ENCODE measurements at places on chromosomes 12 and 14. TPM values are rescaled to one million over a fixed set of nuclear protein-coding genes. Genes with fewer than 3 reads are reported as not detected.

The LRRC9 gene
- total RNA-seq, result 0.24 TPM

DNA sequence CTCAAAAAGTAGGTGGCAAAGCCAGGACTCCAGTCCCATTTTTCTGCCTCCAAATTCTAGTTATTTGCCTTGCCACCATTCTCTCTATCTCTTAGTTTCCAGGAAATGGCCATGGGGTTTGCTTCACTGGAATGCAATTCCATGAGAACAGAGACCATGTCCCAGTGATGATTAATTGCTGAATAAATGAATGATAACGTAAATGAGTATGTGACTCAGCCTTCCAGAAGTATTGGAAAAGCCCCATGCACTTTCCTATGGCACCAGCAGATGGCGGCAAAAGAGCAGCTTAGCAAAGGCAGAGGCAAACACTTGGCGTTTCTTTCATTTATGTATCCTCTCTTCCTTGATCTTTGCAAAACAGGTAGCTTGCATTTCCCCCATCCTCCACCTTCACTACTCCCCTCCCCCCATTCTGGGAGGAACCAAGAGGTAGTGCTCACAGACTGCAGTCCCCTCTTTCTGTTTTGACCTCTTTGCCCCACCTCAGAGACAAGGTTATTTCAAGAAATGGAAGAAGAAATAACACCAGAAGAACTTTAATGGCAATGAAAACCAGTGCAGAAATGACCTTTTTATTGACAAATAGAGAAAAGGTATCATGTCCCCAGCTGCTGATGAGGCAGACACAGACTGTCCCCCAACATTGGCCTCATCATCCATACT, 21.3 kb downstream of the TBX3 start:
- no peak for DNase-seq

The CCND2 gene
- 478 TPM for total RNA-seq

DNA sequence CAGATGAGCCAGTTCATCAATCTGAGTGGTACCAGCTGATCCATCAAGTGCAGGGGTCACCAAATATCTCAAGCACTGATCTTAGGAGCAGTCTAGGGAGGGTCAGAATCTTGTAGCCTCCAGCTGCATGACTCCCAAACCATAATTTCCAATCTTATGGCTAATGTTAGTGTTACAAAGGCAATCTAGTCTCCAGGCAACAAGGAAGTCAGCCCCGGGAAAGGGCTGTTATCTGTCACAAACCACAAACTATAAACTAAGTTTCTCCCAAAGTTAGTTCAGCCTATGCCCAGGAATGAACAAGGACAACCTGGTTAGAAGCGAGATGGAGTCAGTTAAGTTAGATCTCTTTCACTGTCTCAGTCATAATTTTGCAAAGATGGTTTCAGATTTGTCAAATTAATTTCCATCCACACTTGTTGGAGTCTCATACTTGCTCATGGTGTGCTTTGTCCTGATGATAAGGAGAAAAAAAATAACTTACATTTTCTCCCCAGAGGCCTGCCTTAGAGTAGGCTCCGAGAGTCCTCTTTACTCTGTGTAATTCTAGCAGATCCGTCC, 3.9 kb upstream of the ABHD4 start:
- DNase-seq, result no peak

DNA sequence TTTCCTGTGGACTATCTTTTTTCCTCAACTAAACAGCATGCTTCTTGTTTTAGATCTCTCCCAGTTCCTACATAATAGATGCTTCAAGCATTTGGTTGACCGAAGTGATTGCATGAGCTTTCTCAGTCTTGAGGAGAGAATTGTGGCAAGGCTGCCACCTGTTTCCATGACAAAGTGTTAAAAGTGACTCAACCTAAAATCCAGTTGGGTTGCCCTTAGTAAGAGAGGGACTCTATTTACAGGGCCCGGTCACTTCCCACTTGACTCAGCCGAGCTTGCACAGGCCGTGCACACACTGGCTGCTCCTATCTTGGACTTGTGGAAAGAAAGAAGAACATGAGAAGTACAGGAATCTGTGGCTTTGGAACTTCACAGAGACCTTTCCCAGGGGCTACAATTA, 2.1 kb upstream of the B4GALNT3 start:
- DNase-seq, result no peak

The KCNK10 gene
- total RNA-seq, result not detected

DNA sequence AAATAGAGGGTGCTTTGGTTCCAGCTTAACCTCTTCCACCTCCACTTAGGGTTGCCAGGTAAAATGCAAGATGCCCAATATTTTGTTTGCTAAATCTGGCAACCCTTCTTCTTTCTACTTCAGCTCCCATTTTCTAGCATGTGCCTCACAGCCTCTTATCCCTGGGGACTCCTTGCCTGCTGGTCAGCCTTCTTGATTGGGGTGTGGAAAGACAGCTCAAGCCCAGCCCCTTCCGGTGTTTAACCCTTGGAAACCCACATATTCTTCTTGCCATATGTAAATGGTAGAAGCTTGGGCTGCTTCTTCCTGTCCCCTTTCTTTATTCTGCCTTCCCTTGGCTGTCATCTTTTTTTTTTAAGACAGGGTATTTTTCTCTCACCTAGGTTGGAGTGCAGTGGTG, 5.7 kb downstream of the SPIC start:
- DNase-seq, result no peak

DNA sequence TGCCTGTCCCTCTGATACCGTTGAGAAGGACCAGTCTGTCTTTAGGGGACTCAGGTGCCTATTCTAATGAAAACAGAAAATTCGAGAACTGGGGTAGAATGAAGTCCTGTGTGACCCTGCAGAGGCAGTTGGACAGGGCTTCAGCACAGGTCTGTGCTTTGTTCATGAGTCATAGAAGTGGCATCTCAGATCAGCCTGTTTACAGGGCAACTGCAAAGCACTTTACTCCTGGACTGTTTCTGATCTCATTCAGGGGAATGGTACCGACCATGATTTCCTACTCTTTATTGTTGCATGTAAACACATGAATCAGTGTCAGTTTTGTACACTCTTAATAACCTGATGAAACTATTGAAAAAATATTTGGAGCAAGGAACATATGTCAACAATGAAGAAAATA, 1517.0 kb downstream of the AACS start:
- no peak for DNase-seq

GRCh38 chr12:118034429-118035189, 18.1 kb downstream of the RFC5 start:
- no peak for DNase-seq

The TSPAN11 gene
- total RNA-seq, result 1.9 TPM

The PLCZ1 gene
- total RNA-seq, result not detected

DNA sequence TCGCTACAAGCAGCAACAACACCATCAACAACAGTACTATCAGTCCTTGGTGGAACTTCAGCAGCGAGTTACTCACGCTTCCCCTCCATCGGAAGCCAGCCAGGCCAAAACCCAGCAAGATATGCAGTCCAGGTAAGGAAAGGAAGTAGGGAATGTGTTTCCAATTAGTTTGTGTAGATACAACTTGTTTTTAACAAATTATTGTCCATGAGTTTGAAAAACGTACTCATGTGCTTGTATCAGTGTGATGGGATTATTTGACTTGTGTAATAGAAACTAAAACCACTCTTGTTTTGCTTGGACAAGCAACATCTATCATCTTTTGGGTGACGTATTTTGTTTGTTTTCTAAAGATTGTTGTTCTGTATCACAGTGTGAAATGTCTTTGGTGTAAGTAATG, 137.9 kb downstream of the NAV3 start:
- DNase-seq, result no peak

DNA sequence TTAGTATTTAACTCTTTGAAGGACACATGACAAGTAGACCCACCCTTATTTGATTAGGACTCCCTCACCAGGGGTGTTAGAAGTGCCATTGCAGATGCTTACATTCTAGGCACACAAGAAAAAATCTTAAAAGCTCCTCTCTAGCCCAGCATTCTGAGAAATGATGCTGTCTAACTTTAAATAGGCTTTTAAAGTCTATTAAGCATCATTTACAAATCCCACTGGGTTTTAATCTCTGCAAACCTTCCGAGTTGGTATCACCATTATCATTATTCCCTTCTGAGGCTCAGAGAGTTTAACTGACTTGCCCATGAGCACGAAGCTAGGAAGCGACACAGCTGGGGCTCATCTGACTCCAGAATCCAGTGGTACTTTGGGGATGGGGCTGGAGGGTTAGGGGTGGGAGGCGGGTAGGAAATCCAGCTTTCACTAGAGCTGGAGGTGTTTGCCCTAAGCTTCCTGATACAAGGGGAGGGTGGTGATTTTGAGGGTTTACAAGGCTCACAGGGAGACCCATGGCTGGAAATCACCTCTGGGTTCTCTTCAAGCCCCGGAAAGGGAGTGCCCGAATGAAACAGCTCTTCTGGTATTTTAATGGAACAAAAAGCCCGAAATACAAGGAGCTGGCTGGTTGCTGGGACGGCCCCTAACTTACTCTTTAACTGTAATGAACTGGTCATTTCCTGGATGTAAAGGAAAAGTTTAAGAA, 109.2 kb upstream of the FUT8 start:
- no peak for DNase-seq

The ASPG gene
- total RNA-seq, result 4.4 TPM

The COPS7A gene
- total RNA-seq, result 64.7 TPM

DNA sequence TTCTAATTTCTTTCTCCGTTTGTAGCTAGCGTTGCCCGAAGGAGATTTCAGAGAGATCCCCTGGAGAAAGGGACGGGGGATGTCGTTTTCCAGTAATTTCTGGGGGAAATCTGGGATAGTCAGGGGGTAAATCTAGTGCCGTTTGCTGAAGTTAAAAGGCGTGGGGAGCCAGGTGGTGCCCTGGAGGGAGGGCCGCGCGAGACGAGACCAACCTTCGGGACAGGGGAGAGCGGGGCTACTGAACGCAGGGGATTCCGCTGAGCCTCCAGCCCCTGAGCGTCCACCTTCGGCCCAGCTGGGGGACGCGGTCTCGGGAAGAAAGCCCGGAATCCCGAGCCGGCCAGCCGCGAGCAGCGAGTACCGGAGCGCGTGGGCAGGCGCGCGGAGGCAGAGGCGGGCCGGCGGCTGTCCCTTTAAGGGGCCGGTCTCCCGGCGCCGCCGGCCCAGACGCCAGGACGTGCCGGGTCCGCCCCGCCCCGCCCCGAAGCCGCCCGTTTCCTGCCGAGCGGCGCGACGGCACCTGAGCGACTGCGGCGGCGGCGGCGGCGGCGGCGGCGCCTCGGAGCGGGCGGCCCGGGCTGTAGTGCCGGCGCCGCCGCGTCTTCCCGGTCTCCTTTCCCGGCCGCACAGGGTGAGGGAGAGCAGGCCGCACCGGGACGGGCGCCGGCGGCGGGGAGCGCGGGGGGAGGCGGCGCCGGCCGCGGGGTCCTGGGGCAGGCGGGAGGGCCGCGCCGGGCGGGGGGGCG, at the start of gene KTN1:
Gene KTN1, plus strand, starts transcription at position 484 of the 746 bp plus-strand sequence. CDS start 31,842 bp downstream, outside the sequence.
- DNase-seq, result peak; percentile 93

GRCh38 chr12:43786899-43787693, 19.0 kb downstream of the TWF1 start:
- DNase-seq, result no peak

GRCh38 chr12:104749545-104749944, 208.5 kb downstream of the SLC41A2 start:
- peak; percentile 36 for DNase-seq

GRCh38 chr12:64385019-64385418, 5.5 kb downstream of the C12orf56 start:
- DNase-seq, result no peak

DNA sequence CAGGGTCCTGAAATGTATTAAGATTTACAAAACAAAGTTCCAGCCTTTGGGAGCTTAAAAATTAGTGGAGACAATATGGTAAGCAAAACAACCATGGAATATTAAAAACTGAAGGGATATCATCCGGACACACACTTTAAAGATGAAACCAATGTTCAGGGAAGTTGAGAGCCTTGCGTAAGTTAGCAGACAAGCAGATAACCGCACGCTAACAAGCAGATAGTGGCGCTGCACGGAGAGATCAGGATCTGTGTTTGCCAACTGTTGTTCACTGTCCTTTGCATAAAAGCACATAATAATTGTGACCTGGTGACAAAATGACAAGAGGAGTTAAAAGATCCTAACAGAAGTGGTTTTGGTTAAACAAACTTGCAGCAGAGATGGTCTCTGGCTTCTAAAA, 14.3 kb upstream of the TMEM229B start:
- DNase-seq, result no peak

The DPF3 gene
- total RNA-seq, result 36.5 TPM

DNA sequence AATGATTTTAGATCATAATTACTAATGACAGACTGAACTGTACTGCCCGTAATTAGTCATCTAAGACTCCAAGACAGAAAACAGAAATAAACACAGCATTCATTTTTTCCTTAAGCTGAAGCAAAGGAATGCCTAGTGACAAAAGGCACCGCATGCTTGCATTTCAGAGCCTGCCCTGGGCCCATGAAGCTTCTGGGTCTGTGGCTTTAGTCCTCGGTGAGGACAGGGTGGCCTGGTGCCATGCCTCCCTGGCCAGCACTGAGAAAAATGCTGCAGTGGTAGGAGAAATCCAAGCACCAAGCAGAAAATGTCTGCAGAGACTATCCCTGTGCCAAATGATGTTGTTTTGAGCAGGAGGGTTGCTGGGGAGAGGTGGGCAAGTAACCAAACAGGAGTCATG, 171.6 kb downstream of the CALM1 start:
- no peak for DNase-seq

DNA sequence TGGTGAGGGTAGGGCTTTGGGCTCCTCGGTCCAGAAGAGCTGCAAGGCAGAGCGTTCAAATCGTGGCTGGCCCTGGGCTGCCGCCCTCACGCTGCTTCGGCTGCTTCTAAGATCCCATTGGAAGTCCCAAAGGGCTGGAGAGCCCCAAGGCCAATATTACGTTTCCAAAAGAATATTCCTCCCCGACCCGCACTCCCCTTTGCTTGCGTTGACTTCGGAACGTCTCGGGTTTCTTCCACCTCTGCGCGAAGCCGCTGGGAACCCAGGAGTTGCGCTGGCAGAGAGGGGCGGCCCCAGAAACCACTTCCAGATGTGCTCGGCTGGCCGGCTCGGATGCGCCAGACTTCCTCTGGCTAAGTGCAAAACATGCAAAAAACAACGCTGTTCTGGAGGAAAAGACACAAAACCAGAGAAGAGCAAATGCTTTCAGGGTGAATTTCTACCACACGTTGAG, at the start of gene GLT8D2:
Gene GLT8D2, minus strand, starts transcription at position 285 of the 454 bp plus-strand sequence. CDS start 30,539 bp downstream, outside the sequence.
- no peak for DNase-seq

The COX8C gene
- 0.67 TPM for total RNA-seq

- no peak for DNase-seq
These were observed 21.1 kb upstream of the CERS5 start for GRCh38 chr12:50188241-50188781.

The RFX4 gene
- not detected for total RNA-seq

DNA sequence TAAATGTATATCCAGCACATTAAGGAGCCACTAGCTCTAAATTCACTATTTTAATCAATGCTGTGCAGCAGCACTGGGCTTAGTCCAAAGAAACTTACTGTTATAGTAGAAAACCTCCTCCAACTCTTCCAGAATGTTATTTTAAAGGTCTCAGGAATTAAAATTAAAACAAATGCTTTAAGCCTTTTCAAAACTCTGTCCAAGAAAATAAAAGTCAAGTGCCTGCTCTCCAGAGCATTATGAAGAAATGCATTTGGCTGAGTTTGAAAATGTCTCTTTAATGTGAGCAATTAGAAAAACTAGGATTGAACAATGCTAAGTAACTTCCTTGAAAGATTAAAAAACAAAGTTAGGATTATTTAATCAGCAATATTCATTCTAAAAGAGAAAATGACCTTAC, 322.4 kb upstream of the DCN start:
- DNase-seq, result no peak

The ART4 gene
- total RNA-seq, result 1.9 TPM

GRCh38 chr12:92047393-92047826, 98.2 kb downstream of the BTG1 start:
- DNase-seq, result no peak

GRCh38 chr14:72657214-72657921, 236.5 kb downstream of the DPF3 start:
- no peak for DNase-seq

Data from cardiac septum (tissue), 1 donor.